ENCODE measurements at places on chromosomes 4 and X. TPM values are rescaled to one million over a fixed set of nuclear protein-coding genes. Genes with fewer than 3 reads are reported as not detected.

GRCh38 chr4:98586291-98586961 is 72.0 kb downstream of the TSPAN5 start:
- no peak for ATAC-seq

GRCh38 chrX:71910986-71911730 is 513 bp downstream of the NHSL2 start:
- peak; percentile 28 for ATAC-seq

GRCh38 chrX:117987373-117987772 is 129.2 kb downstream of the KLHL13 start:
- ATAC-seq = no peak

Gene YY2
- total RNA-seq = 0.56 TPM

DNA sequence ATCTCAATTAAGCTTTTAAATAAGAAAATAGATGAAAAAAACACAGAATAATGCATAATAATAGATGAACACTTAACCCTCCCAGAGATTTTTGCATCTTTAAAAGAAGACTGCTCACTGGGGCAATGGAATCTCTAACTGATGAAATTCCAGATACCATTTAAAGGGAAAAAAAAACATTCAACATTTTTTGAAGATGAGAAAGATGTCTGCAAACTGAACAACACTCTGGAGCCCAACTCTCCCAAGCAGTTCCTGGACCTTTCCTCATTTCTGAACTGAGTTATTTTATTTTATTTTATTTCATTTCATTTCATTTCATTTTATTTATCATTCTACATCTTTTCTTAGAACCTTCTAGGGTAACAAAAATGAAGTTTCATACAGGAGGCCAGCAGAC is 90.7 kb downstream of the CORIN start:
- ATAC-seq = no peak

DNA sequence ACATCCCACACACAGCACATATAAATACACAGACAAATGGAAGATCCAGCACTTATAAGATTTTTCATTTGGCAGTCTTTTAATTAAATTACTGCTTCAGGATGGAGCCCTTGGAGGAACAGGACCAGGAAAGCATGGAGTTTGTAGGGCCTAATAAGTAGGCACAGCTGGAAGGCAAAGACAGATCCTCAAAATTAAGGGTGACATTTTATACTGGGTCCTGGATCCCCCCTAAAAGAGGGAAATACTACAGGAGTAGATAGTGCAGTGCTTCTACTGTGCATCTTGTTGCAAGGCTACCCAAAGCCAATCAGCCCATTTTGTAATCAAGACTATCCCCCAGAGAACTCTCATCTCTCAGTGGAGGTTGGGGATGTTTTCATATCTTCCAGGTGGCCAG is 1860.7 kb upstream of the PCDH10 start:
- no peak for ATAC-seq

GRCh38 chr4:138736362-138736761 is 279.2 kb upstream of the NOCT start:
- no peak for ATAC-seq

DNA sequence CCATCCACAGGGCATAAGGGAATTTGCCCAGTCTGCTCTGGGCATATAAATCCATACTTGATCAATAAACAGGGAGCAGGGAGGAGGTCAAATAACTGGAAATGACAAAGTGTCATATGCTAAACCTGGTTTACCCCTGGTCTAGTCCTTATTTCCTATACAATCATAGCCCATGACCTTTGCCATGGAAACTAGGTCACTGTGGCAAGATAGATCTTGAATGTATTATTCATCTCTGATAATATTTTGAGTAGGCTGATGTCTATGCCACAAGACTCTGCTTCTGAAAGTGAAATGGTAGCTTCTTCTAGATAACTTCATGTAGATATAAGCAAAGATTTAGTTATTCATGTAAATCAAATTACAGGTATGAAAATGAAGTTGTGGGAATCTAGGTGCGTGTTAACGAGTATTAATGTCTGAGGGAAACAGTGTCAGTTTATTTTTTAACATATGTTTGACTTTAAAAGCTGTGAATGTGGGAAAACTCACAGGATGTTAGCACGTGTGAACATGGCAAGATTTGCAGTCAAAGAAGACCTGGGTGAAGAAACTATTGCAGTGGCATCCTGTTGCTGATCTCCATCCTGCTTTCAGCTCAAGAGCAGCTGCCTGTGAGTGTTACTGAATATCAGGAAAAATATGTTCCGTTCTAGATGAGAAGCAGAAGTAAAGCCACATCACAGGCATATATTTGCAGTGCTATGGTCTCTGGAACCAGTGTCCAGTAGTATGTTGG is 81.8 kb upstream of the NDP start:
- no peak for ATAC-seq

Gene NXF2
- total RNA-seq = not detected

Gene IL2RG
- total RNA-seq = 1.9 TPM

Gene CLCN3
- total RNA-seq = 50.4 TPM

Gene HAND2
- 0.08 TPM for total RNA-seq

GRCh38 chr4:23463071-23463470 is 426.8 kb downstream of the PPARGC1A start:
- ATAC-seq = no peak

DNA sequence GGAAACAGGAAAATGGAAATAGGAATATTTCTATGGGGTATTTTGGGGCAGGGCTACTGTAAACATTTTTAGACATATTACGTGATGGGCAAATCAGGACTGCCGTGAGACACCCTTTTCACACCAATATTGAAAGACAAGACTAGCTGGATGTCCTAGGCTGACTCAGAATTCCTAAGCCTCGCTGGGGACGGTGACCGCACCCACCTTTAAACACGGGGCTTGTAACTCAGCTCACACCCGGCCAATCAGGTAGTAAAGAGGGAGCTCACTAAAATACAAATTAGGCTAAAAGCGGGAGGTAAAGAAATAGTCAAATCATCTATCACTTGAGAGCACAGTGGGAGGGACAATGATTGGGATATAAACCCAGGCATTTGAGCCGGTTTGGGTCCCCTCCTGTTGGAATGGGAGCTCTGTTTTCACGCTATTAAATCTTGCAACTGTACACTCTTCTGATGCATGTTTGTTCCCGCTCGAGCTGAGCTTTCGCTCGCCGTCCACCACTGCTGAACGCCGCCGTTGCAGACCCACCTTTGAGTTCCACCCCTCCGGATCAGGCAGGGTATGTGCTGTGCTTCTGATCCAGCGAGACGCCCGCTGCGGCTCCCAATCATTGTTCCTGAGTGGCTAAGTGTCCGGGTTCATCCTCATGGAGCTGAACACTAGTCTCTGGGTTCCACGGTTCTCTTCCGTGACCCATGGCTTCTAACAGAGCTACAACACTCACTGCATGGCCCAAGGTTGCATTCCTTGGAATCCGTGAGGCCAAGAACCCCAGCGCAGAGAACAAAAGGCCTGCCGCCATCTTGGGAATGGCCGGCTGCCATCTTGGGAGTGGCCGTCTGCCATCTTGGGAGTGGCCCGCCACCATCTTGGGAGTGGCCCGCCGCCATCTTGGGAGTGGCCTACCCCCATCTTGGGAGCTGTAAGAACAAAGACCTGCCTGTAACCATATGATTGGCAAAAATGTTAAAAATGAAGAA is 152.6 kb downstream of the CRLF2 start:
- no peak for ATAC-seq

DNA sequence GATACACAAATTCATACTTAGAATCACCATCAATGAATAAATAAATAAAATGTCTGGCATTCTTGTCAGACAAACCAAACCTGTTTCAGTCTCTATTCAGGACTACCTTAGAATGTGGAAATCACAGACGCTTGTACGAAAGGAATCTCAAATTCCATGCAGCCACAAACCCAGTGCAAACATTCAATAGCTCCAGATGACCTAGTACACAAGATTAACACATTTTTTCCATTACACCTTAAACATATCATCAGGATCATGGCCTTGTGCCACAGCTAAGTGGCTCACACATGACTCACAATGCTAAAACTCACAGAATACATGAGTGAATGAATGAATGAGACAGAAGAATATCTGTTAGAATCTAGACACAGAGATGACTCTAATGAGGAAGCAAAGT is 134.2 kb downstream of the PWWP3B start:
- peak; percentile 77 for ATAC-seq

GRCh38 chr4:183153190-183153916 is 54.3 kb downstream of the WWC2 start:
- no peak for ATAC-seq

Gene VCX2
- not detected for total RNA-seq

- ATAC-seq = peak; percentile 47
These were observed 66.2 kb upstream of the TACR3 start for GRCh38 chr4:103786014-103786413.

Gene PIN4
- 7.1 TPM for total RNA-seq

Gene CPEB2
- total RNA-seq = 18.3 TPM

DNA sequence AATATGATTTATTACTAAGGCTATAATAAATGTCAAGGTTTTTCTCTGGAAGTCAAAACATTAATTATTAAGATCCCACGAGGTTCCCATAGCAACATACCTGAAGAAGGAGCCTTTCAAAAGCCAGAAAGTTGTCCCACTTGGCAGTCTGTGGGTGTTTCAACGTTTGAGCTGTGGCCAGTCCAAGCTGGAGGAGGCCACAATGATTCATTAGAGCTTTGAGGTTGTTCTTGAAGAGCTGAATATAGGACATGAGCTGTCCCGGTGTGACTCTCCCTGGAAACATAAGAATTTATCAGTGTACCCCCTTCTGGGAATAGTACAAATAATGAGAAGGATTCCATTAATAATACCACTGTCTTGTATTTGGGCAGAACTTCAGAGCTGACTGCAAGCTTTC is 92.1 kb downstream of the SCFD2 start:
- no peak for ATAC-seq

Gene EMD
- total RNA-seq = 49.3 TPM

DNA sequence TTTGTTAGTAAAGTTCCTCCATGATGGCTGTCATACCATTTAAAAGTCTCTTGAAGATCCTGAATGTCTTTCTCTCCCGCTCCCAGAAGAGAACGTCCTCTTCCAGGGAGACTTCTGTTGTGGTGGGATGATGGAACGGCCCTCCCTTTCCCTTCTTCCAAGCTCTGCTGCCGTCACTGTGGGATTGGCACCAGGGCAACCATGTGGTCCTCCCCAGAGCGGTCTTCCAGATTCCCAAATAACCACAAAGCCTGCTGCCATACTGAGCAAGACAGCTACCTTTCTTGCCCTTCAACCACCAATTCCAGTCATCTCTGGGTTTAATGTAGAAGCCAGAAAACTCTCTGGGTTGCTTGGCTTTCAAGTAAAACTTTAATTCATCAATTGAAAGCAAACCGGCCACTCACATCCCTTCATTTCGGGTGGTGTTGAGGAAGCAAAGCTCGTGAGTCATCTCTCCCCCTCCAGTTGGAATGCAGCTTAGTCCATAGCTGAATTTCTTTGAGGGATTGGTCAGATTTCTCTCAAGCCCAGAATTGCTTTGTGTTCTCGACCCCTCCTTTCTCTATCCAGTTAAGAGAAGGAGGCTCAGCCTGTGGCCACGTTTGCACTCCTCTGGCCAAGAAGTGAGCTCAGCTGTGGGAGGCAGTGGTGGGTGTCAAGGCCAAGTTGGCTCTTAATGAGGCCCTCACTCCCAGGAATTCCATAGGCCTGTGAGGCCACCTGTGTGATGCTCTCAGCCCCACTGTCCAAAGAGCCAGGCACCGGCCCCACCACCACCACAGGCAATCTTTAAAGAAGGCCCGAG is 36.9 kb downstream of the FHDC1 start:
- no peak for ATAC-seq

- peak; percentile 69 for ATAC-seq
These were observed 248.1 kb downstream of the C4orf33 start for GRCh38 chr4:129344058-129344457.

GRCh38 chrX:21375708-21376009 is 1.4 kb downstream of the CNKSR2 start:
- ATAC-seq = no peak

DNA sequence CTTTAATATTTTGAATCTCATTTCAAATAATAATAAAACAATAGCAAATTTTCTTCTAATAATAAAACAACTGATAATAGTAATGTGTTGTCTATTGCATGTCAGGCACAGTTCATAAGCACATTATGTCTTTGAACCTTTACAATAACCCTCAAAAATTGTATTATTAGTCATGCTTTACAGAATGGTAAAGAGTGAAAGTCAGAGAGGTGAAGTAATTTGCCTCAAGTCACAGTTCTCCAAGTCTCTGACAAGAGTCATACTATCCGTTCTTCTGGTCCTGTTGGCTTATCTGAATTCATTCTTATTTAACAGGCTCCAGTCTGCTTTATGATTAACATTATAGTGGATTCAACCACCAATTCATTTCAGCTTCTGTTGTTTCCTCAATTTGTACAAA is 313.0 kb downstream of the AFF2 start:
- no peak for ATAC-seq

Gene WWC2
- total RNA-seq = 11.1 TPM

DNA sequence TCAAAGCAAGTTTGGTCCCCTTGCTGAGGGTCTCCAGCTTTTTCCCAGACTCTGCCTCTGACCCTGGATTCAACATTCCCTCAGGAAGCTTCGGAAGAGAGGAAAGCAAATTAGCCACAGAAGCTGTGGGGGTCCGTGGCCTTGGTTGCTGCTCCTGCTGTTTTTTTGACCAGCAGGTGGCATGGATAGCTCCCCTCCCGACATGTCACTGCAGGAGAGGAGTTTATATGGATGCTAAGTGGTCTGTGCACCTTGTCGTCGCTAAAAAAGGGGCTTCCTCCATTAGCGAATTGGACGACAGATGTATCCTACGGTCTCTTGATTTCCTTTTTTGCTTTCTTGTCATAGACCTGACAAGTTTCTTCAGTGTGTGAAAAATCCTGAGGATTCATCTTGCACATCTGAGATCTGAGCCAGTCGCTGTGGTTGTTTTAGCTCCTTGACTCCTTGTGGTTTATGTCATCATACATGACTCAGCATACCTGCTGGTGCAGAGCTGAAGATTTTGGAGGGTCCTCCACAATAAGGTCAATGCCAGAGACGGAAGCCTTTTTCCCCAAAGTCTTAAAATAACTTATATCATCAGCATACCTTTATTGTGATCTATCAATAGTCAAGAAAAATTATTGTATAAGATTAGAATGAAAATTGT is 70.2 kb downstream of the CD38 start:
- peak; percentile 61 for ATAC-seq

GRCh38 chr4:154277172-154277571 is 214.4 kb downstream of the DCHS2 start:
- no peak for ATAC-seq

Gene PHOX2B
- not detected for total RNA-seq

DNA sequence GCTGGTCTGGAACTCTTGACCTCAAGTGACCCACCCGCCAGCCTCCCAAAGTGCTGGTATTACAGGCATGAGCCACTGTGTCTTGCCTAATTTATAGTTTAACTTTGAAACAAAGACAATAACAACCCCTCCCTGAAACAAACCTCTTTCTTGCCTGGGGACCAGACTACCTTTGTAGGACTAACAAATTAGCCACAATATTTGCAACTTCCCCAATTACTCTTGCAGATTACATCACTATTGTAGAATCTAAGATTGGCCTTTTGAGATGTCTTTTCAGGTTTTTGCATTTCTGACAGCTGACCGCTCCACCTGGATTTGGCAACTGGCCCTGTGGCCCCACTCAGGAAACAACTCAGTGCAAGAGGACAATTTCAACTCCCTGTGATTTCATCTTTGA is 84.8 kb downstream of the AKAP4 start:
- no peak for ATAC-seq

GRCh38 chr4:137370679-137371078 is 161.6 kb downstream of the PCDH18 start:
- no peak for ATAC-seq

Data from esophagus mucosa (tissue), 1 donor.